Amygdala (tissue), 56 donors: ENCODE measurements at places on chromosomes 11 and 22.

DNA sequence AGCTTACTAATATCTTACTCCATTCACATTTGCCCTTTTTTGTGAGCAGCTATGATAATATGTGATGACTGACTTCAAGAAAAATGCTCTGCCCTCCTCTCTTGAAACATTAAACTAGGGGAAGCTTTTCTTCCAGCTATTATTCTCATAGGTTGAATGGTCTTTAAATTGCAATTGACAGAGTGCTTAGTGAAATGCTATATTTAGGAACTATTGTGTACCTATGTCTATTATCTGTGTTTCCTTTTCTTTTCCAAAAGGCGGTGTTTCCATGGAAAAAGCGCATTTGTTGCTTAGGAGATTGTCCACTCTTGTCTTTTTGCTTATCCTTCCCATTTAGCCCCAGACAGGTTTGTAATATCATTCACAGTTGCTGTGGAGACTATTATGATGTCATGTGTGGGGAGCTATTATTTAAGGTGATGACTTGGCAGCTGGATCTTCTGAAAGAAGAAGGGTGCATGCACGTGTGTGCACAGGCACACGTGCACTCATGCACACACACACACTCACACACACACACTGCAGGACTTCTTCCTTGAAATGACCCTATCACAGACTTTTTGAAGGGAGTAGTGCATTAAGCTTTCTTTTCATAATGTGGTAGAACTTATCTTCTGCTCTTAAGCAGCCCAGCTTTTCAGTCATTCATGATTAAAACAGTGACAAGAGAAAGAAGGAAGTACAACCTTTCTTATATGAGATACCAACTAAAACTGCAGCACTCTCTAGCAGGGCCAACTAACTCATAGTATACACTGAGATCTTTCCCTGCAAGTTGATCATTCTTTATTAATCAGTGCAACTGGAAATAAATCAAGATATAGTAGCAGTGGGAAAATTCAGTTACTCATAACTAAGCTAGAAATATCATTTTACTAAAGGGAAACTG, 340.8 kb upstream of the MTNR1B start:
- DNase-seq = no peak

GRCh38 chr11:75472081-75472732, 39.2 kb upstream of the KLHL35 start:
- DNase-seq = no peak

- DNase-seq = no peak
These were observed 30.0 kb upstream of the ARHGAP32 start for GRCh38 chr11:129222158-129222557.

GRCh38 chr11:35514481-35514880, 10.9 kb downstream of the PAMR1 start:
- no peak for DNase-seq

DNA sequence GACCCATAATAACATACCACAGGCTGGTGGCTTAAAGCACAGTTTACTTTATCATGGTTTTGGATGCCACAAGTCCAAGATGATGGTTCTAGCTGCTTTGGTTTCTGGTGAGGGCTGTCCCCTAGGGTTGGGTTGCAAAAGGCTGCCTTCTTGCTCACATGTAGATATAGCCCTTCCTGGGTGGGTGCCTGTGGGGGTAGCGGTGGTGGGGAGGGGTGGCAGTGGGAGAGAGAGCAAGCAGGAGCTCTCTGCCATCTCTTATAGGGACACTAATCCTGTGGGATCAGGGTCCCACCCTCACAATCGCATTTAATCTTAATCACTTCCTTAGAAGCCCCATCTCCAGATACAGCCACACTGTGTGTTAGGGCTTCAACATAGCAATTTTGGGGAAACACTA, 245.0 kb downstream of the TBC1D22A start:
- DNase-seq = no peak

DNA sequence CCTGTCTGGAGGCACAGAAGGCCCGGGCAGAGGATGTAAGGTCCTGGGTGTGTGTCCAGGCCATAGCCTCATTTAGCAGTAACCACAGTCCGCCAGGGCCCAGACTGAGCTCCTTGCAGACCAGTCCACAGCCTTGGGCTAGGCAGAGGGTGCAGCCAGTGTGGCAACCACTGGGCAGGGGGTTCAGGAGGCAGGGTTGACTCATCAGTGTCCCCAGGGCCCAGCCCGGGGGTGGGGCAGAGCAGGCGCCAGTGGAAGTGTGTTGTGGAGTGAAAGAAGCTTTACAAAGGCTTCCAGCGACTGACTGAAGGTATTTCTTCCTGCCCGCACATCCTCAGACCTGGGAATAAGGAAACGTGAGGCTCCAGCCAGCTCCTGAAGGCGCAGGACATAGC, 27.7 kb upstream of the WNT11 start:
- no peak for DNase-seq

GRCh38 chr11:11262171-11262920, 90.7 kb downstream of the CSNK2A3 start:
- no peak for DNase-seq

- no peak for DNase-seq
These were observed 31.6 kb downstream of the C11orf91 start for GRCh38 chr11:33668951-33669596.

DNA sequence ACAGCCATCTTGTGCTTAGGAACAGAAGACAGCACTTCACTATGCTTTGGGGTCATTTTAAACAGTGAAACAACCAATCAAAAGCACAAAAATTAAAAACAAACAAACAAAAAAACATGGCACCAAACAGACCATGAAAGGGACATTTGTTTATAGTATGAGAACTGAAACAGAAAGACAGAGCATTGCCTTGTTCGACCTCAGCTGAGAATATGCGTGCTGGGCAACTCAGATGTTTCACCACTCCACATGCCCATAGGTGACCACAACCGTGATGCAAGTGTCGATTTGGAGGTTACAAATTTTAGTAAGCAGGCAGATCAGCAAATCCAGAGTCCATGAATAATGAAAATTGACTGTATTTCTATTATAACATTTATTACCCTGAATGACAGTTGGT, 30.0 kb downstream of the NNMT start:
- no peak for DNase-seq

DNA sequence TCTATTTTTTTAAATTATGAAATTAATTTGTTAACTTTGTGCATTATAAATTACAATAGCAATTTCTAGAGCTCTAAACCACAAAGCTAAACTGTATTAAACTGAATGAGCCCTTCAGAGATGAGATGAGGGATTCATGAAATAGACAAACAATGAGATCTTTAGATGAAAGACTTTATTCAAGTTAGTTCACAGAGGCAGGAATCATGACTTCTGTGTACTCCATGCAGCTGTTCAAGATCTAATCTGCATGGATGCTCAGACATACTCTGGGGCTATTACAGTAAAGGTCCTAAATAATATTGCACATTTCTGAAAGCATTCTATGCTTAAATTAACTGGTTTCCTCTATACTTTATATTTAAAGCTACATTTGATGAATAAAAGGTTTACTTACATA, 122.7 kb downstream of the FCHSD2 start:
- peak; percentile 22 for DNase-seq

DNA sequence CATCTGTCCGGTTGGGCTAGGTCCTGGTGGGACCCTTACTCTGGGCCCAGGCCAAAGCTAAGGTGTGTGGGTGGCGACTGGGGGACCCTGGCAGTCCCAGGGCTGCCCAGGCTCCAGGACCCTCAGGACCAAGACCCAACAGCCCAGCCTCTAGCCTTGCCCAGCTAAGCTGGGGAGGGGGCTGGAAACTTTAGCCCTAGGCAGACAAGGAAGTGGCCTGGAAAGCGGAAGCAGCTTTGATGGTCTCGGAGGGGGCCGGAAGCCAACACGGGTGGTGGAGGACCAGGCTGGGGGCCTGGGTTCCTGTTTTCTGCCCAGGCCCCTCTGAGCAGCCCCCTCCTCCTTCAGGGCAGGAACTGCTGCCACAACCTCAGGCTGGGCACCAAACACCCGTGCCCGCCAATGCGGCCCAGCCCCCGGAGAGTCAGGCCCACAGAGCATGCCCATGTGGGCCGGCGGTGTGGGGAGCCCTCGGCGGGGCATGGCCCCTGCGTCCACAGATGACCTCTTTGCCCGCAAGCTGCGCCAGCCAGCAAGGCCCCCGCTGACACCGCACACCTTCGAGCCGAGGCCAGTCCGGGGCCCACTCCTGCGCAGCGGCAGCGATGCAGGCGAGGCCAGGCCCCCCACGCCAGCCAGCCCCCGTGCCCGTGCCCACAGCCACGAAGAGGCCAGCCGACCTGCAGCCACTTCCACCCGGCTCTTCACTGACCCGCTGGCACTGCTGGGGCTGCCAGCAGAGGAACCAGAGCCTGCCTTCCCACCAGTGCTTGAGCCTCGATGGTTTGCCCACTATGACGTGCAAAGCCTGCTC, 2.8 kb downstream of the SIPA1 start:
- no peak for DNase-seq

DNA sequence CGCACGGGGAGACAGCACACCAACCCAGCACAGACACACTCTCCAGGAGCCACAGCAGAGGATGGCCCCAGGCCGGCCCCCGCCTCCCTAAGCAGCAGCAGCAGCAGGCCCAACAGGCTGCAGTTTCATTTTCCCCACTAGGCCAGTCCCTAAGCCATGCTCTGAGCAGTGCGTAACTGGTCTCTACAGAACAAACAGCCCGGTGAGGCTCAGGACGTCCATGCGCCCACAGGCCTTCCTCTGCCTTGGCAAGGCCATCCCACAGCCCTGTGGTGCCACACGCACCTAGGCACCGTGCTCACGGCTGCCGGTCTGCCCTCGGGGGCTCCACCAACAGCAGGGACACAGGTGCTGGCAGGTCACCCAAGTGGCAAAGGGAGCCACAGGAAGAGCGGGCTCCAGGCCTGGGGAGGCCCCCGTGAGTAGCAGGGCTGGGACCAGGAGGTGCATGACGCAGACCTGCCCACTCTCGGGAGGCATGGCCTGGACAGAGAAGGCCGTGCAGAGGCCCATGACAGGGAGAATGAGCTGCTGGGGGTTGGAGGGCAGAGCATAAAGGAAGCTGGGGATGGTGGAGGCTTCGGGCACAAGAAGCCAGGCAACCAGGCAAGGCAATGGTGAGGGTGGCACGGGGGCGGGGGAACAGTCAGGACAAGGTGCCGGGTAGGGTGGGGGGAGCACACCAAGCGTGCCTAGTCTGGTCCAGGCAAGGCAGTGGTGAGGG, 1.4 kb upstream of the MOB2 start:
- DNase-seq = no peak

GRCh38 chr11:95450547-95451123, 219.6 kb upstream of the SESN3 start:
- DNase-seq = no peak

GRCh38 chr22:19599626-19600243, 75.5 kb upstream of the CLDN5 start:
- no peak for DNase-seq

GRCh38 chr11:83764643-83765042, 478.5 kb upstream of the CCDC90B start:
- no peak for DNase-seq

GRCh38 chr11:67611704-67612587, 5.2 kb downstream of the NDUFV1 start:
- DNase-seq = no peak

- DNase-seq = no peak
These were observed 304.2 kb downstream of the BRD1 start for GRCh38 chr22:49523374-49524008.

GRCh38 chr11:87266751-87267150, 229.0 kb downstream of the TMEM135 start:
- no peak for DNase-seq

GRCh38 chr22:20549232-20549841, 41.9 kb downstream of the MED15 start:
- DNase-seq = no peak

DNA sequence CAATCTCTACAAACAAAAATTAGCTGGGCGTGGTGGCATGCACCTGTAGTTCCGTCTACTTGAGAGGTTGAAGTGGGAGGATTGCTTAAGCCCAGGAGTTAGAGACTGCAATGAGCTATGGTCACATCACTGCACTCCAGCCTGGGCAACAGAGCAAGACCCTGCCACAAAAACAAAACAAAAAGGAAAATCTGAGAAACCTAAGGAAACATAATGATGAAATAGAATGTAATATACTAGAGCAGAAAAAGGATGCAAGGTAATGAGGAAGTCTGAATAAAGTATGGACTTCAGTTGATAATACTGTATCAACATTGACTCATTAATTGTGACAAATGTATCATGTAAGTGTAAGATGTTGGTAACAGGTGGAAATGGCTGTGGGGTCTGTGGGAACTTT, 8.1 kb downstream of the NPAS4 start:
- no peak for DNase-seq

- no peak for DNase-seq
These were observed 29.9 kb downstream of the SFI1 start for GRCh38 chr22:31526270-31526669.

DNA sequence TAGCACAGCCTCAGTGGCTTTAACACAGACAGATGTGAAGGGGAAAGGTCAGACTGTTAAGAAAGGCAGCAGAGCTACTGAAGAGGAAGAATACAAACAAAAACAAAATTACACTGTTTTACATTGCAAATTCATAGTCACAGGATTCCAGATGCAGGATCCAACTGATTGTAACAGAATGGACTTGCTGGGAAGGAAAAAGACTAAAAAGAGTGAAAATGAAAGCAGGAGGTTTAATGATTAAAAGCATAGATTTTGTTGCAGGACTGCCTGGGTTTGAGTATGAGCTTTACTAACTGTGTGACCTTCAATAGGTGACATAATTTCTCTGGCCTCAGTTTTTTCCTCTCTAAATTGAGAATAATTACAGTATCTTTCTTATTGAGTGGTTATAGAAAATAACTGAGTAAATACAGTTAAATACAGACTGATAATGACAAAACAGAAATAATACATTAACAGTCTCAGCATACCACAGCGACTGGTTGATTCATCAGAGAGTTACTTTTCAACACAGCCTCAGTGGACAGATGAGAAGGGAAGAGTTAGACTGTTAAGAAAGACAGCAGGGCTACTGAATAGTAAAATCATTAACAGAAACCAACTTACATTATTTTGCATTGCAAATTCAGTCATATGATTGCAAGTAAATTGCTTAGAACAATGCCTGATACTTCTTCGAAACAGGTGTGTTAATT, 704.2 kb upstream of the TENM4 start:
- no peak for DNase-seq

DNA sequence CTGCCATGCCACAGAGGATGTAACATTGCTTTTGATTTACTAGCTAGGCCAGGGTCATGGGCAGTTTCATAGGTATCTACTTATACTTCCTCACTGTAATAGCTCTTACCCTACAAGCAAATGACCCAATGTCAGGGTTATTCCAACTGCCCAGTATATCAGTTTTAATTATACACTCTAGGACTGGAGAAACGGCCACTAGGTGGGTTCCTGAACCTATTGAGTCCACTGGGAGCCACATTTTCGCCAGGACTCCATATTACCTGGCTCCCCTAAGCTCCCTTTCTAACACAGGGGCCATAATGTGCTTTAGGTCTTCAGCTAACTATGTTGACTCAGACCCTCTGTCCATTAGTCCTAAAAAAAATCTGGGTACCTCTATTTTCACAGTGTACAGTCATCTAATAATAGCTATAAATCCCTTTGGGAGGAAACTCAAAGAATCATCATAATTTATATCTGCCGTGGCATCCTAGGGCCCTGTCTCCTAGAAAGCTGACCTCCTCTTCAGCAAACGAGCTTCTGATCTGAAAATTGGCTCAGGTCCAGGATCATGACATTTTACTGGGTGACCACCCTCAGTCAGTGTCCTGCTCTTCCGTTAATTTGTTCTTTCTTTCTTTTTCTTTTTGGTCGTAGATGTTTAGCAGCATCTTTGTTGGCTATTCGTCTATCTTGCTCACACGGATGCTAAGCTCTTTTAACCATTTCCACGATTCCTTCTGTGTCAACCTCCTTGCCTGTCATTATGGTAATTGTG, 244.3 kb downstream of the FAM76B start:
- no peak for DNase-seq

GRCh38 chr22:45317551-45318167, 7.9 kb downstream of the FAM118A start:
- DNase-seq = peak; percentile 15

- DNase-seq = peak; percentile 93
These were observed 14.4 kb downstream of the PPM1F start for GRCh38 chr22:21938071-21938822.
